ENCODE measurements at places on chromosomes 16 and 17. TPM values are rescaled to one million over a fixed set of nuclear protein-coding genes. Genes with fewer than 3 reads are reported as not detected.

EPOP gene
- total RNA-seq: 7.6 TPM

C16orf54 gene
- total RNA-seq: 2.5 TPM

DNA sequence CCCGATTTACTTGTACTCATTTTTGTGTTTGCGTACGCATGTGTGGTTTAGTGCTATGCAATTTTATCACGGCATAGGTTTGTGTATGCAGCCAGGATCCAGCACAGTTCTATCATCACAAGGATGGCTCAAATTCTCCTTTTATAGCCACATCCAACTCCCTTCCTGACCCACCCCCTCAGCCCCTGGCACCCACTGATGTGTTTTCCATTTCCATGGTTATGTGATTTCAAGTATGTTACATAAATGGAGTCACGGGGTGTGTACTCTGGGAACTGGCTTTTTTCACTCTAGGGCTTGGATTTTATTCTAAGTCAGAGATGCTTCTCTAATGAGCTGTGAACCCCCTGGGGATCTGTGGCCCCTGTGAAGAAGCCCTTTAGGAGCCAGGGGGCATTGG lies 16.8 kb downstream of the IL4R start:
- no peak overlapping the region for H3K27ac ChIP-seq
- H3K27me3 ChIP-seq: no peaks in the 10 kb centered on the region
- no peak overlapping the region for H3K4me3 ChIP-seq
- H3K36me3 ChIP-seq: no peaks in the 10 kb centered on the region
- H3K4me1 ChIP-seq: no peaks in the 10 kb centered on the region

GRCh38 chr17:49061524-49061943 lies 64.3 kb downstream of the IGF2BP1 start:
- H3K4me3 ChIP-seq: no peak overlapping the region
- no peaks in the 10 kb centered on the region for H3K36me3 ChIP-seq
- no peak for DNase-seq
- H3K4me1 ChIP-seq: no peaks in the 10 kb centered on the region

GRCh38 chr17:40075201-40075941 lies 12.6 kb downstream of the THRA start:
- H3K4me1 ChIP-seq: peaks cover 20% of the 10 kb centered on the region
- H3K27ac ChIP-seq: no peak overlapping the region

All from Karpas-422 (cell line).